Lower lobe of right lung (tissue), 2 donors: ENCODE measurements at places on chromosomes 5 and 9. TPM values are rescaled to one million over a fixed set of nuclear protein-coding genes. Genes with fewer than 3 reads are reported as not detected.

GRCh38 chr5:175885813-175886212 is 14.4 kb downstream of the CPLX2 start:
- H3K36me3 ChIP-seq = no peaks in the 10 kb centered on the region
- H3K4me1 ChIP-seq = no peaks in the 10 kb centered on the region
- no peak for DNase-seq
- H3K27me3 ChIP-seq = no peaks in the 10 kb centered on the region
- no peak overlapping the region for H3K4me3 ChIP-seq
- H3K27ac ChIP-seq = no peak overlapping the region

DNA sequence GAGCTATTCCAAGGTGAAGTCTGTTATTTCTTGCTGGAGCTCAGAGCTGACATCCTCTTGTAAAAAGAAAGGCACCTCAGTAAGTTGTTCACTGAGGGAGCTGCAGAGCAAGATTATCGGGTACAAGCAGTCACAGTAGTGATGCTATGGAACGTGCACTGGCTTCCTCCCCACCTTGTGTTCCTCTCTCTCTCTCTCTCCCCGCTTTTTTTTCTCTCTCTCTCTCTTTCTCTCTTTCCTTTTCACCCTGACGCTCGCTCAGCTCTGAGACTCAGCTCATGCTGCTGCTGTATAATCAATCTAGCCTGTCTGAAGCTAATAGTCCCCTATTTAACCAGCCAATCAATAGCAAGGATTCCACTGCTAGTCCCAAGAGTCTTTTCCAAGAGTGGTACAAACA is 587.6 kb upstream of the CDH18 start:
- H3K27ac ChIP-seq = no peak overlapping the region
- no peaks in the 10 kb centered on the region for H3K4me1 ChIP-seq
- no peaks in the 10 kb centered on the region for H3K36me3 ChIP-seq
- H3K27me3 ChIP-seq = no peaks in the 10 kb centered on the region
- H3K4me3 ChIP-seq = no peak overlapping the region

- peaks cover 6% of the 10 kb centered on the region for H3K4me1 ChIP-seq
- H3K27ac ChIP-seq = peak overlapping the region; percentile 19
- no peaks in the 10 kb centered on the region for H3K27me3 ChIP-seq
These were observed 56.7 kb upstream of the RPS23 start for GRCh38 chr5:82334856-82335255.

- H3K27ac ChIP-seq = no peak overlapping the region
- H3K4me1 ChIP-seq = no peaks in the 10 kb centered on the region
- DNase-seq = no peak
- no peaks in the 10 kb centered on the region for H3K27me3 ChIP-seq
- H3K36me3 ChIP-seq = no peaks in the 10 kb centered on the region
- no peak overlapping the region for H3K4me3 ChIP-seq
These were observed 120.8 kb upstream of the PDE4D start for GRCh38 chr5:60014331-60014730.

DNA sequence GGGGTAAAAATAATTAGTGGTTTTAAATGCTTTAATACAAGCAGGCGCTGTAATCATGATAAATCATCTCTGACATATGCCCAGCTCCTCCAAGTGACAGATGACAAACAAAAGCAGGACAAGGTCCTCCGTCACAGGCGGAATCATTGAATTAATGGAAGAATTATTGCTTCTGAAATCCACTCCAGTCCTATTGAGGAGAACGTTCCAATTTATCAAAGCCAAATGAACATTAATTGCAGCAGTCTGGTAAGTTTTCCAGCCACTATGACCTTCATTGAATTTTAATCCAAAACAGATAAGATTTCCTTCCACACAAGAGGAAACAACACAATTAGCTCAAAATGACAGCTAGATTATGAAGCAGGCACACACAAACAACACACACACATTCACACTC is 136.8 kb downstream of the ASTN2 start:
- H3K36me3 ChIP-seq = no peaks in the 10 kb centered on the region
- H3K4me1 ChIP-seq = no peaks in the 10 kb centered on the region
- DNase-seq = no peak
- H3K27me3 ChIP-seq = no peaks in the 10 kb centered on the region
- H3K4me3 ChIP-seq = no peak overlapping the region

DNA sequence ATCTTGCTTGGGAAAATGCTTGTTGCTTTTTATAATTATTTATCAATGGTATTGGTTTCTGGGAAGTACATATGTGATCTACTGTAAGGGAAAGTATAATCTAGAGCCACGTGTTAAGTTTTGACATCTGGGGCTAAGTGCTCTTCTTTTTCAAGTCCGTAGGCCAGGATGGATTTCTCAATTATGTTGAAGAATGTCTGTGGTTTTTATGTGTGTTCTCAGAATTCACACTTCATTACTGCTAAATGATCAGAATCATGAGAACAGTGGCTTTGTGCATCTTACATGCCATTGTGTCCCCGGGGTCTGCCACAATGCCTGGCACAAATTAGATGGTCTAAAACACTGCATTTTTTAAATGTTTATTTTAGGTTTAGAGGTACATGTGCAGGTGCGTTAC is 14.5 kb upstream of the AUH start:
- H3K36me3 ChIP-seq = no peaks in the 10 kb centered on the region
- no peaks in the 10 kb centered on the region for H3K27me3 ChIP-seq
- no peak overlapping the region for H3K4me3 ChIP-seq
- peaks cover 29% of the 10 kb centered on the region for H3K4me1 ChIP-seq
- no peak overlapping the region for H3K27ac ChIP-seq

DNA sequence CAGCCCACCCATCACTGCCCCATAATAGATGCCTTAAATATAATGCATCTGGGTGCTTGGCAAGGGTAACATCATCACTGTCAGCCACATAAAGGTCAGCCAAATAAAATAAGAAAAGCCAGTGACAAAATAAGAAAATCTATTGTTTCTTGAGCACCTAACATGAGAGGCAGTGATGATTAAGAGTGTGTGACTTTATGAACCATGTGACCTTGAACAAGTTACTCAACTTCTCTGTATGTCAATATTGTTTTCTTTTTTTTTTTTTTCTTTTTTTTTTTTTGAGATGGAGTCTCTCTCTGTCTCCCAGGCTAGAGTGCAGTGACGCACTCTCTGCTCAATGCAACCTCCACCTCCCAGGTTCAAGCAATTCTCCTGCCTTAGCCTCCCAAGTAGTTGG is 98.7 kb downstream of the CDK5RAP2 start:
- H3K27ac ChIP-seq = no peak overlapping the region
- peaks cover 38% of the 10 kb centered on the region for H3K36me3 ChIP-seq
- H3K27me3 ChIP-seq = no peaks in the 10 kb centered on the region
- DNase-seq = no peak
- peaks cover 23% of the 10 kb centered on the region for H3K4me1 ChIP-seq

DNA sequence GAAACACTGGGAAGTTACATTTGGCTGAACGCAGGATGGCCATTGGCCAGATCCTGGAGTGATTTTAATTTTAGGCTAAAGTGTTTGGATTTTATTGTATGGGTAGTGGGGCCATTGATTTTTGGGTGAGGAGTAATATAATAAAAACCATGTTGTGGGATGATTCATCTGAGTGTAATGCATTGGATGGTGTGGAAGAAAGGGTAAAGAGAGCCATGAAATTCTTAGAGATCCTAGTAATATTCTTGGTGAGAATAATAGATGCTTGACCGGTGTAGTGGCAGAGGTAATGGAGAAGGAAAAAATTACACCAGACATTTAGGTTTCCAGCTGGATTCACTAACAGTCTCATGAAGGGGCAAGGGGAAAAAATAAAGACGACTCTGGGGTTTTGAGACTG is 158.1 kb downstream of the NPR3 start:
- no peak overlapping the region for H3K4me3 ChIP-seq
- H3K27ac ChIP-seq = no peak overlapping the region
- no peaks in the 10 kb centered on the region for H3K27me3 ChIP-seq

DNA sequence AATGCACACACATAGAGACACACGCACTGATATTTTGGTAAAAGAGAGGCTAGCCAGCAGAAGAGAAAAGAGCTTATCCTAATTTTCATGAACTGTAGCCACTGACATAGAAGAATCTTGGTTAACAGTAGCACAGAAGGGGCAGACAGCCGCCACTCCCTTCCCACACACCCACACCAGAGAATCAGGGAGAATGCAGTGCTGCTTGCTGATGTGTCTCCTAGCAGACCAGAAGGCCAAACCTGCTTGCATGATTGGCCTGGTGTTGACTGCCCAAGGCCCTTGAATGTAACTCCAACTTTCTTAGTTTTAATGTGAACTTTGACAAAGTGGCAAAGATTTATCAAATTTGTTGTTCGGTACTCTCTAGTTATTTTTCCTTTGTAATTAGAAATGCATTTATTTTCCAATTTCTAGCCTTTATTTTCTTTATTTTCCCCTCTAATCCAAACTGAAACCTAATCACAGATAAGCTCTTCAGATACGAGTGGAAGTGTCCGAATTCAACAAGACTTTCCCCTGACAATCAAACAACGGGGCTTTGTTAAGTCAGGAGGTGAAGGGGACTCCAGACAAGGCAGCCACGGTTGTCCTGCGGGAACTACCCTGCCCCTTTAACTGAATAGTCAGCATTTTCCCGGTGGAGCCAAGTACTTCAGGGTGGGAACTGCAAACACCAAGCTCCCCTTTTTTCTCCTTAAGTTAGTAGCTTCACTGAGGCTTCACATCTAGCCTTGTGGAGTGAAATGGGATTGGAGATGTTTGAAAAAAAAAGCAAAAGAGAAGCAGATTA is 81.9 kb upstream of the CTSL start:
- no peak for DNase-seq
- H3K27ac ChIP-seq = no peak overlapping the region
- H3K4me1 ChIP-seq = peaks cover 47% of the 10 kb centered on the region
- no peak overlapping the region for H3K4me3 ChIP-seq
- peaks cover 81% of the 10 kb centered on the region for H3K36me3 ChIP-seq
- H3K27me3 ChIP-seq = no peaks in the 10 kb centered on the region

DNA sequence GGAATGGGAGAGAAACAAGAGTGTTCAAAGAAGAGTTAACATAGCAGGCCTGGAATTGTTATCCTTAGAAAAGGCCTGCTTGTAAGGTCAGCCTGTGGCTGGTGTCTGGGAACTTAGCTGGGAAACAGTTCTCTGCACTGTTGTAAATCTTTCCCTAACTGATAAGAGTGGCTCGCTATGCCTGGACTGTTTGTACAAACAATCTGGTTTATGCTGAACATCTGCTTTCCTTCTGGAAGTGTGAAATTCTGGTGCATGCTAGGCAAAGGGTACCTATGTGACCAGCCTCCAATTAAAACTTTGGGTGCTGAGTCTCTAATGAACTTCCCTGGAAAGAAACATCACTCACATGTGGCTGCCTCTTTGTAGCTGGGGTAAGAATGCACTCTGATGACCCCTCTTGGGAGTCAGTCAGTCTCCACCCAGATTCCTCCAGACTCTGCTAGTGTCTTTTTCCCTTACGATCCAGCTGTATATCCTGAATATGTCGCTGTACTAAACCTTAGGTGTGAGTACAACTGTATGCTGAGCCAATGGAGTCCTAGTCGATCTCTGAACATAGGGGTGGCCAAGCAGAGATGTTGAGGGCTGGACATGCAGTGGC is 16.5 kb downstream of the SPARC start:
- peak overlapping the region; percentile 87 for H3K27ac ChIP-seq
- no peak overlapping the region for H3K4me3 ChIP-seq
- H3K36me3 ChIP-seq = peaks cover 96% of the 10 kb centered on the region
- DNase-seq = no peak
- peaks cover 95% of the 10 kb centered on the region for H3K4me1 ChIP-seq

- no peak overlapping the region for H3K27ac ChIP-seq
- no peaks in the 10 kb centered on the region for H3K4me1 ChIP-seq
- H3K36me3 ChIP-seq = no peaks in the 10 kb centered on the region
- DNase-seq = no peak
- no peaks in the 10 kb centered on the region for H3K27me3 ChIP-seq
These were observed 480.0 kb downstream of the TMEM38B start for GRCh38 chr9:106174346-106174745.

DNA sequence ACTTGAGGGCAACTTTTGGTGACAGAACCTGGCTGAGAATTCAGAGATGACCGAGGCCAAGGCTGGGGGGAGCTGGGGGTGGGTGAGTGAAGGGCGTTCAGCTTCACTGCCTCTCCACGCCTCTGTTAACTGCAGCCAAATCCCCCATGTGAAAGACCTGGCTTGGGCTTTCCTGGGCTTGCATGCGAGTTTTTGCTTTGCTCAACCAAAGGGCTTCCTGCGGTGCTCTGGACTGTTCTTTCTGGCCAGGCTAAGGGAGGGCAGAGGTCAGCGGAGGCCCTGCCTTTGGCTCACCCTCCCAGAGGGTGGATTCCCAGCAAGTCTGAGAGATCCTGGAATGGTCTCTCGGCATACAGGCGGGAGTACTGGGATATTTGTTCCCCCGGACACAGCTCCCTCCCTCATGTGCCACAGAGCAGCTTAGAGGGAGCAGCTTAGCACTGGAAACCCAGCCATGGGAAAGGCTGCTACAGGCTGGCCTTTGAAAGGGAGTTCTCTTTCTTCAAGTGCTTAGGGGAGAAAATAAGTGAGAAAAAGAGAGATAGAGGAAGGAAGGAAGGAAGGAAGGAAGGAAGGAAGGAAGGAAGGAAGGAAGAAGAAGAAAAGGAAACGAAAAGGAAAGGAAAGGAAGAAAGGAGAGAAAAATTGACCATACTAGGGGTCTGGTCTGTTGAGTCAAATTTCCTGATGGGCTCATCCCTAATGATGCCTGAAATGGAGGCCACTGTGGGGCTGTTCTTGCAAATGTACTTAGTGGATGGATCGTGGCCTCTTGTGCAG is 158.8 kb downstream of the FGF18 start:
- peaks cover 14% of the 10 kb centered on the region for H3K4me1 ChIP-seq
- no peak for DNase-seq
- H3K27ac ChIP-seq = peak overlapping the region; percentile 49
- H3K4me3 ChIP-seq = no peak overlapping the region

DNA sequence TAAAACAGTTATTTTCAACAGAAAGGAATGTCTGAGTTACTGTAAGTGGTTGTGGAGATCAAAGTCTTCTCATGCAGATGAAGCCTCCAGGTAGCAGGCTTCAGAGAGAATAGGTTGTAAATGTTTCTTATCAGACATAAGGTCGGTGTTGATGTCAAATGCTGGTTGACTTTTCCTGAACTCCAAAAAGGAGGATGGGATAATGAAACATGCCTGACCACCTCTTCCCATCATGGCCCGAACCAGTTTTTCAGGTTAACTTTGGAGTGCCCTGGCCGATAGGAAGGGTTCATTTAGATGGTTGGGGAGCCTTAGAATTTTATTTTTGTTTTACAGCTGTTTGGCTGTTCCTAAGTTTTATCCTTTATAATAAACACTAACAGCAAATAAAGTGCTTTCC is 478.4 kb downstream of the ACTL7B start:
- DNase-seq = no peak
- no peaks in the 10 kb centered on the region for H3K4me1 ChIP-seq
- H3K36me3 ChIP-seq = no peaks in the 10 kb centered on the region

DNA sequence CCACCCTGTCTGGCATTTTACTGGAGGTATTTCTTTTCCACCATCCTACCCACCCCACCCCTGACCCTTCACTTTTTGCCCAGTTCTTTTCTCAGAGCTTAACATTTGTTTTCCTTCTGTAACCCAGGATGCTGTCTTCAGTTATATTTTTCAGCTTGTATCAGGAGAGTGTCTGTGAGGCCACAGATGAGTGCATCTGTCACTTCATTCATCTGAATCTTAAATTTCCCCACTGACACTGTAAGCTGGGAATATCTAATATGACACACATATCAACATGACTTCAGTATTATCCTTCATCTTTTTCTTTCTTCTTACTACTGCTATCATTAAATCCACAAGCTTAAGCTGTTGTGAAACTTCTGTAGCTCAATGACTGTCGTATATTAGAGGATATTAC is 4.9 kb downstream of the MARCHF3 start:
- peaks cover 7% of the 10 kb centered on the region for H3K4me1 ChIP-seq
- no peaks in the 10 kb centered on the region for H3K36me3 ChIP-seq
- no peak overlapping the region for H3K4me3 ChIP-seq
- H3K27ac ChIP-seq = no peak overlapping the region
- DNase-seq = no peak

TAF1L gene
- not detected for total RNA-seq

CDC14B gene
- 16.0 TPM for total RNA-seq

CCNI2 gene
- 1.1 TPM for total RNA-seq

EMB gene
- 30.3 TPM for total RNA-seq

FRMPD1 gene
- 0.06 TPM for total RNA-seq
